ENCODE measurements at places on chromosomes 16 and 17.

GRCh38 chr16:11328172-11329070 lies 16.8 kb upstream of the RMI2 start:
- DNase-seq = peak; percentile 46

GRCh38 chr17:36935671-36936454 lies 1.4 kb upstream of the LHX1 start:
- DNase-seq = no peak

GRCh38 chr16:379183-379960 lies 2.4 kb downstream of the PGAP6 start:
- no peak for DNase-seq

DNA sequence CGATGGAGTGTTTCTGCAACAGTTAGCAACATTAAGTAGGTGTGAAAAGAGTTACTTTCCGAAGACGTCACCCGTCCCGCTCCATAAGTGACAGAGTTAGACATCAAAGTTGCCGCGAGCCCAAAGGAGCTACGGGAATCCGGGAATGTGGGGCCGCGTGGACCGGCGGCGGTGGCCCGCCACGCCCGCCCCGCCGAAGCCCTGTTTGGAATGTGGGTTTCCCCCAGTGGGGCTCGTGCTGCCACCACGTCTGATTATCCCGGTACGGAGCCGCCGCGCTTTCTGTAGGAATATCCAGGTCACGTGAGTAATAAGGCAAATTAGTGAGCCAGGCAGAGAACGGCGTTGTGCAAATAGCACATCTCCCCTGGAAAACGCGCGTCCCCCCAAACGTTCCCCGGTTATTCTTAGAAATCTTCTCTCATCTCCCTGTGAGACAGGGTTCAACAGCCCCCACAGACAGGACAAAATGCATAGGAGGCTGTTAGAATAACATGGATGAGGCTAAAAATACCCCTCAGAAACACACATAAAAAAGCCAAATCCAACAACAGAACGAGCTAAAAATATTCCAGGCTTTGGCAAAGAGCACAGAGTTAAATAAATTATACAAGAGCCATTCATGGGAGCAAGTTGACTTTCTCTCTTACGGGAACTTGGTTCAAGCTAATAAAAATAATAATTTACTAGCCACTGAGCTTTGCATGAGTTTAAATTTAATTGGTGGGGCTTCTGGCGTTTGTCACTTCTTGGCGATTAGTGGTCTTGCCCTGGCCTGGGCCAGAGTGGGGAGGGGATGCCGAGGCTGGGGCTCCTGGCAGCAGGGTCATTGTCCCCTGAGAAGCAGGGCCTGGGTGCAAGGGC lies 8.6 kb downstream of the BAHCC1 start:
- no peak for DNase-seq

GRCh38 chr16:50526249-50526648 lies 21.9 kb upstream of the NKD1 start:
- no peak for DNase-seq

DNA sequence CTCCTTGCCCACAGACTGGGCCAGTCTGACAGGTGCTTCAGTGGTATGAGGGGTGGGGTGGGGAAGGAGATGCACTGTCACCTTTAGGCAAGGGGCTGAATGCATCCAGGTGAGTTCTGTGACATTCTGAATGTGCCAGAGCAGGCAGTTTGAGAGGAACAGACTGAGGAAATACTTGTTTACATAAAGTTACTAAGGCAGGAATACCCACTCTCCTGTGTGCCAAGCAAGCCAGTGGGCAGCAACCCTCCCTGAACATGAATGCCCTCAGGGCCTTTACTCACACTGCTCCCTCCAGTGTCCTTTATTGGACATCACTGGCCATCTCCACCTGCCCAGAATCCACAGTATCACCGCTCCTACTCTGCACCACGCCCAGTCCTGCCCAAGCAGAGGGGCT lies 33.1 kb upstream of the ULK2 start:
- no peak for DNase-seq

- peak; percentile 17 for DNase-seq
Measured at GRCh38 chr16:2027024-2028010, 615 bp downstream of the NHERF2 start.

GRCh38 chr17:5508810-5509209 lies 22.4 kb downstream of the MIS12 start:
- DNase-seq = no peak

DNA sequence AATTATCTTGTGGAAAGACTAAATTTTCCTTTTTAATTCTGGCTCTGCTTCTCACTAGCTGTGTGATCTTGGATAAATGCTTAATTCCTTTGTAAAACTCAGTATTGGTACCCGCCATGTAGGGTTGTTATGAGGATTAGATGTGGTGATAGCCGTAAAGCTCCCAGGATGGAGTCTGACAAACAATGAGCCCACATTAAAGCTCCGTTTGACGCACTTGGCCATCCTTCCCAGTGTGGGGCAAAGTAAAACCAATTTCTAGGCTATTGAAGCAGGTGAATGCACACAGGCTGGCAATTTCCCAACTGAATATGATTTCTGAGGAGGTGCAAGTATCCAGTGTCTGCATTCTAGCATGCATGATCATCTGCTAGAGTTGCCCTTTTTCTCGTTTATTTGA lies 123.6 kb downstream of the MRTFB start:
- DNase-seq = no peak

DNA sequence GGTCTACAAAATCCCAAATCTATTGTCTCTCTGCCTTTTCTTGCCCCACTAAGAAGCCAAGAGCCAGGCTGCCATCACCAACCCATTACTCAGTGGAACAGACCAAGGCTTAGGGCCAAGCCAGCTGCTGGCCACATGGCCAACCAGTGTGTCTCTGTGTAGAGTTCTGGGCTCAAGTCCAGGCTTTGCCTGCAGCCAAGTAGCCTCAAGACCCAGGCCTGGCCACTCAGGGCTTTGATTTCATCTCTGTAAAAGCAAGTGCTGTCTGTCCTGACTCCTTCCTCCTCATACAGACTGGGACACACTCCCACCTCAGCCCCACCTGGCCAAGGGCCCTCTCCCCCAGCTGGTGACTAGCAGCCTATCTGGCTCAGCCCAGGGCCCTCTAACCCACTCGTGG lies 14.6 kb downstream of the SREBF1 start:
- no peak for DNase-seq

DNA sequence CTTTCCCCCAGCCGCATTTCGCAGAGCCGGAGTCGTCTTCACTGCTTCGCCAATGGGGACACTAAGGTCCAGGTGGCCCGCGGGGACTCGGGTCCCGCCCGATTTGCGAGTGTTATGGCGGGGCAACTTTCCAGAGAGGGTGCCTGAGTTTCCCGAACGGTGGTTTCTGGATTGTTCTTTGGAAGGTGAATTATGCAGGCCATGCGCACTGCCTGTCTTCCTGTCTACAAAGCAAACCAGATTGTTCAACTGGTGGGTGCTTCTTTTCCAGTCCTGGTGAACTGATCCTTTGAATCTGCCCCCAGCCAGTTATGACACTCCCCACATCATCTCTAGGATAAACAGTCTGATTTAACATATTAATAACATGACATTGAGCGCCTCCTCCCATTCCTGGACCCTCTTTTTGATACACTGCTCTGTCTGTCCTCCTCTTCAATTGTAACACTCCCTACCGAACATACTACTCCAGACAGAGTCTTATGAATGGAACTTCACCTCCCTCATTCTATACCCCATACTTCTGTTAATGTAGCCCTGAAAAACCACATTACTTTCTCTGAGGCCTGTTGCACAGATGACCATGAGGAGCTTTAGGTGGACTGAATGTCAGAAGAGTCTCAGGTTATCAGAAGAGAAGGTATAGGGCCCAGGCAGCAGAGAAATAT lies 159.0 kb downstream of the RAB11FIP4 start:
- DNase-seq = no peak

GRCh38 chr17:50095626-50096037 lies 481 bp downstream of the PDK2 start:
- DNase-seq = no peak

- DNase-seq = no peak
Measured at GRCh38 chr16:74921051-74921450, 63.9 kb downstream of the WDR59 start.

GRCh38 chr16:7398536-7398935 lies 65.9 kb downstream of the RBFOX1 start:
- no peak for DNase-seq

DNA sequence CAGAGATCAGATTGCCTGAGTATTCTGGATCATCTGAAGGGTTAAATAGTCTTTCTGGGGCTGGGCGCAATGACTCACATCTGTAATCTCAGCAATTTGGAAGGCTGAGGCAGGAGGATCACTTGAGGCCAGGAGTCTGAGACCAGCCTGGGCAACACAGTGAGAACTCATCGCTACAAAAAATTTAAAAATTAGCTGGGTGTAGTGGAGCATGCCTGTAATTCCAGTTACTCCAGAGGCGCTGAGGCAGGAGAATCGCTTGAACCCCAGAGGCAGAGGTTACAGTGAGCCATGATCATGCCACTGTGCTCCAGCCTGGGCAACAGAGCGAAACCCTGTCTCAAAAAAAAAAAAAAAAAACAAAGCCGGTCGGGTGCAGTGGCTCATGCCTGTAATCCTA lies 15.7 kb downstream of the MVP start:
- no peak for DNase-seq
